ENCODE measurements at places on chromosomes 12 and 14. TPM values are rescaled to one million over a fixed set of nuclear protein-coding genes. Genes with fewer than 3 reads are reported as not detected.

Gene C12orf75
- 136 TPM for total RNA-seq

Gene PRB3
- total RNA-seq, result not detected

Gene ITGA7
- 1.4 TPM for total RNA-seq

Gene KRT86
- total RNA-seq, result 30.3 TPM

Gene AP1G2
- total RNA-seq, result 49.3 TPM

Gene ZDHHC22
- total RNA-seq, result 0.30 TPM

Gene MUCL1
- not detected for total RNA-seq

Gene KRT2
- total RNA-seq, result not detected

Gene ACACB
- total RNA-seq, result 7.3 TPM

Gene E2F7
- total RNA-seq, result 10.3 TPM

Gene RHNO1
- total RNA-seq, result 43.2 TPM

Gene SLC4A8
- 1.6 TPM for total RNA-seq

Gene CHGA
- total RNA-seq, result 0.91 TPM

Gene LBHD2
- 0.18 TPM for total RNA-seq

Gene KRT79
- total RNA-seq, result 0.08 TPM

Gene CMA1
- not detected for total RNA-seq

Gene ANKRD13A
- 16.2 TPM for total RNA-seq

Gene NKX2-8
- total RNA-seq, result 1.0 TPM

Gene RNASE7
- not detected for total RNA-seq

Gene DPPA3
- total RNA-seq, result not detected

Gene CIROP
- total RNA-seq, result not detected

Gene PRH2
- not detected for total RNA-seq

Gene TCL1B
- total RNA-seq, result not detected

Gene C12orf60
- total RNA-seq, result 1.8 TPM

Gene HOXC10
- 2.7 TPM for total RNA-seq

Gene GYS2
- not detected for total RNA-seq

Gene NOXRED1
- total RNA-seq, result 0.14 TPM

Gene GALNT9
- 7.5 TPM for total RNA-seq

Gene SLC10A1
- total RNA-seq, result not detected

Gene SERPINA9
- total RNA-seq, result 0.13 TPM

Gene PLEK2
- 32.9 TPM for total RNA-seq

Gene REC8
- 5.4 TPM for total RNA-seq

Gene ACIN1
- total RNA-seq, result 109 TPM

Gene GCN1
- 42.2 TPM for total RNA-seq

Gene PMEL
- total RNA-seq, result 0.68 TPM

Gene KRT83
- total RNA-seq, result 4.1 TPM

Gene HHIPL1
- 0.17 TPM for total RNA-seq

Gene BCAT1
- total RNA-seq, result 13.3 TPM

Gene AHNAK2
- total RNA-seq, result 221 TPM

Gene TMEM19
- total RNA-seq, result 37.4 TPM

Gene CFAP73
- total RNA-seq, result not detected

Gene DHH
- total RNA-seq, result not detected

Gene AKAP3
- total RNA-seq, result not detected

Gene RPAP3
- 45.5 TPM for total RNA-seq

Gene LHX5
- total RNA-seq, result not detected

Gene MIA2
- total RNA-seq, result 23.4 TPM

Gene ACSS3
- 0.07 TPM for total RNA-seq

Gene SMCO3
- not detected for total RNA-seq

Gene PPP1R1A
- 0.08 TPM for total RNA-seq

Gene AMDHD1
- total RNA-seq, result 2.4 TPM

Gene LRP1-AS
- not detected for total RNA-seq

Gene AMHR2
- 0.92 TPM for total RNA-seq

Gene ACOT4
- total RNA-seq, result 2.1 TPM

Gene CRIP2
- total RNA-seq, result 101 TPM

Gene GLS2
- total RNA-seq, result not detected

Gene LRTM2
- total RNA-seq, result not detected

Gene TAS2R46
- not detected for total RNA-seq

All from A549 treated with DMSO at 1 μM for 4 hours (cell line).